ENCODE measurements at places on chromosomes 6 and 20. TPM values are rescaled to one million over a fixed set of nuclear protein-coding genes. Genes with fewer than 3 reads are reported as not detected.

GRCh38 chr6:164336455-164336854 lies 921.9 kb downstream of the QKI start:
- no peak for DNase-seq

DNA sequence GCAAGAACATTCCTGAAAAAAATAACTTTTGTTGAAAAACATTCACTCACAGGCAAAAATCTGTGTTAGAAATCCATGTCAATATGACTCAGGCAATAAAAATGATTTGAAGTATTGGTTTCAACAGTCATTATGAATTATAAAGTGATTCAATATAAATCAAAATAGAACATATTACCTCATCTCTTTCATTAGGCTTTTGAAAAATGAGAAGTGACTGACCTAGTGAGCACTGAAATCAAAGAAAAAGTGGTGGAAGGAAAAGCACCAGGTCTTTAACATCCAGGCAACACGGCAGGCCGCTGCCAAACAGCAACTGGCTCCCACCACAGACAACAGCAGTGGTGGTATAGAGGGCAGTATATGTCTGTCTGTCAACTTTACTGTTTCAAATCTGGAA lies 68.9 kb downstream of the MAN1A1 start:
- DNase-seq = no peak

DNA sequence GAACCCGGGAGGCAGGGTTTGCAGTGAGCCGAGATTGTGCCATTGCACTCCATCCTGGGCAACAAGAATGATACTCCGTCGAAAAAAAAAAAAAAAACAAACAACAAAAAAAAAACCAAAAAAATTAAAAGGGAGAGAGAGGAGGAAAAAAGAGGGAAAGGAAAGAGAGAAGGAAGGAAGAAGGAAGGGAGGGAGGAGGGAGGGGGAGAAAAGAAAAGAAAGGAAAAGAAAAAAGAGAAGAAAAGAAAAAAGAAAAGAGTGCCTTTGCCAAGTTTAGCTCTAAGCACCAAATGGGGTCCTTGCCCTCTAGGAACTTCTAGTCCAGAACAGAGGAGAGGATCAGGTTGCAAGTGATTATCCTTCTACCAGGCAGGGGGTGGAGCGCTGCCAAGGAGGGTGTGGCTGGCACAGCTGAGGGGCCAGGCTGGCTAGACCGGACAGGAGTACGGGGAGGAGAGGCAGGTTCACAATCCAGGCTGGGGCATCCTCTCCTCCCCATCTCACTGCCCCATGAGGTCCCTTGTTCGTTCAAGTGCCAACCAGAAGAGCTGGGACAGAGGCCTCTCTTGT lies 19.1 kb downstream of the GNAS start:
- DNase-seq = no peak

DNA sequence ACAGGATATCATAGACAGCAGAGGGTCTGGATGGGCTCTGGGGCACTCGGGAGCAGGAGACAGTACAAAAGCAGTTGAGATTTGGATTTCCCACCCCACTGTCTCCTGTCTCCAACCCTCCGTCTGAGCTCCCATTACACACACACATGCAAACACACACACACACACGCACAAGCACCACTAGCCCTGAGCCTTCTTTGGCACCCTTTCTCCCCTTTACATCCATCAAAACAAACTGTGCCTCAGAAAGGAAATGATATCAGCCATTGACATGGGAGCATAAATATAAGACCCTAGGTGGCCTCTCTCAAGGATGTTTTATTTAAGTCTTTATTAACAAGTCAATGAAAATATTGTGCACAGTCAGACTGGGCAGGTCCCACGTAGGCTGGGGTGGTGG lies 17.5 kb downstream of the TTBK1 start:
- no peak for DNase-seq

- DNase-seq = no peak
Observed at GRCh38 chr6:130647246-130647645, 180.0 kb upstream of the SMLR1 start.

GRCh38 chr20:2887715-2888114 lies 14.4 kb downstream of the PTPRA start:
- no peak for DNase-seq

GRCh38 chr6:157094038-157094437 lies 229.3 kb downstream of the TMEM242 start:
- DNase-seq = no peak

GRCh38 chr20:53786445-53787267 lies 193.0 kb upstream of the ZNF217 start:
- no peak for DNase-seq

DNA sequence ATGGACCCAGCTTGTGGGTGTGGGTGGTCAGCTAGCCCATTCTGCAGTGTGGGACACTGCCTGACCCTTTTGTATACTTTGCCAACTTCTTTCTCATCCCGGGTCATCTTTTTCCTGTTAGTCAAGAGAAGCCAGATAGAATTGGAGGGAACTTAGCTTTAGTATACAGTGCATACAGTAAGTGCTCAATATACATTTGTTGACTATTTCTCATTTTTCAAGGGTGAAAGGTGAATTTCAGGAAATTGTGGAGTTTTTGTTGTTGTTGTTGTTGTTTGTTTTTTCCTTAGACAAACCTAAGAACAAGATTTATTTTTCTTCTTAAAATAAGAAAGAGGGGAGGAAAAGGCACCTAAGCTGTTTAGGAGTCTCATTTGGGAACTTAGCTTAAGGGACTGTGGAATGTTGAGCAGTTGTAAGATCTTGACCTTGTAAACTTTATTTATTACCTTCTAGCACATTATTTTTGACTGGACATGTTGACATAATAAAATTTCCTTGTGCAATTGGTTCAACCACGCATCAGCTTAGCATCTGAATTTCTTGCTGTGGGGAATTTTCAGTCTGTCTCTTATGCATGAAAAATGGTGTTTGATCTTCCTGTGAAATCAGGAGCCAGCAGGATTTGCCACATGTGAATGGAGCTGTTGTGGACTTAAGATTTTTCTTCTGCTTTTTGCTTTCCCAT lies 113.6 kb downstream of the ARID1B start:
- no peak for DNase-seq

DNA sequence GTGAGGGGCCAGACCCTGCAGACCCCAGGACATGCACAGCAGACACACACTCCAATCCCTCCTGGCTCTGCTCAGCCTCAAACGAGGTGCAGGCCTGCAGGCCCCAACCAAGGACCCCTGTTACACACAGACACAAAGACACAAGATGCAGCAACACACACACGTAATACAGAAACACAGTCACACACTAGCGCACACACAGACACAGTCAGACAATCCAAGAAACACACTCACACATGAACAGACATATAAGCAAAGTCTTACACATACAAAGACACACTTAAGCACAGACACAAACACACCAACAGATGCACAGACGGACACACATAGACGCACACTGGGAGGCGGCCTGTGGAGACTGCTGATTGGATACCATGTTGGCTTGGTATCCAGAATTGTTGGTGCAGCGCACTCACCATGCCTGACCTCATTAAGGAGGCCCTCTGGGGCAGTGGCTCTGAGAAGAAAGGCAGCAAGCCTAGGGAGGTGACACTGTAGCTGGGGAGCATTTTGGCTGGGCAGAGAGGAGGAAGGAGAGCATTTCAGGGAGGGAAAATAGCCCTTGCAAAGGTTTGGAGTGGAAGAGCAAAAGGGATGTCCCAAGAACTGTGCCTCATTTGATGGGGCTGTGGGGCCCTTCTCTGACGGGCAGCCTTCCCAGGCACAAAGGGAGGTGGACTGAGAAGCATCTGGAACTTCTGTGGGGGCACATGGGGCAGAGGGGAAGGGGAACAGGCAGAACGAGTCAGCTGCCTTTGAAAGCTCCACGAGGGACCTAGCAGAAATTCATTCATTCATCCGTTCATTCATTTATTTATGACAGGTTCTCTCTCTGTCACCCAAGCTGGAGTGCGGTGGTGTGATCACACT lies 1.4 kb upstream of the HSPA12B start:
- no peak for DNase-seq

DNA sequence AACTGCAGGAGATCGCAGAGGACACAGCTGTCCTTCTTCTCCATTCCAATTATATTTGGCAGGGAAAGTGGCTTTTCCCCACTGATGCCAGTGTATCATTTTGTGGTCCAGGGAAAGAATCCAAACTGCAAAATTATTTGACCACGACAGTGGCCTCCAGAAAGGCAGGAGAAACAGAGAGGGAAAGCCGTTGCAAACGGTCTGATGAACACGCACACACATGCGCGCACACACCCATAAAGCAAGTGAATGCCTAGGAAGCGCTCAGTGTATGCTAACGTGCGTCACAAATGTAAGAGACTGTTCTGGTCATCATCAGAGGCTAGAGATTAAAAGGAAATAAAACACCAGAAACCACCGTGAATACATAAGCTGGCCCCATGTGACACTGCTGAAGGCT lies 54.0 kb downstream of the NPEPL1 start:
- no peak for DNase-seq

- DNase-seq = no peak
Observed at GRCh38 chr20:1930165-1930564, 35.0 kb downstream of the SIRPA start.

- peak; percentile 1 for DNase-seq
Observed at GRCh38 chr20:54680872-54681619, 205.7 kb downstream of the DOK5 start.

GRCh38 chr20:45374101-45374467 lies 4.0 kb downstream of the TP53TG5 start:
- DNase-seq = no peak

- no peak for DNase-seq
Observed at GRCh38 chr20:62961799-62962198, 9.3 kb downstream of the SLC17A9 start.

GRCh38 chr6:14873101-14873500 lies 372.8 kb upstream of the JARID2 start:
- no peak for DNase-seq

GRCh38 chr20:48921883-48922820 lies 641 bp downstream of the ARFGEF2 start:
- no peak for DNase-seq

- no peak for DNase-seq
Observed at GRCh38 chr20:36352843-36353553, 46.9 kb downstream of the DLGAP4 start.

- no peak for DNase-seq
Observed at GRCh38 chr20:62918147-62918546, 8.2 kb downstream of the DIDO1 start.

GRCh38 chr6:79196912-79197311 lies 37.6 kb downstream of the HMGN3 start:
- no peak for DNase-seq

DNA sequence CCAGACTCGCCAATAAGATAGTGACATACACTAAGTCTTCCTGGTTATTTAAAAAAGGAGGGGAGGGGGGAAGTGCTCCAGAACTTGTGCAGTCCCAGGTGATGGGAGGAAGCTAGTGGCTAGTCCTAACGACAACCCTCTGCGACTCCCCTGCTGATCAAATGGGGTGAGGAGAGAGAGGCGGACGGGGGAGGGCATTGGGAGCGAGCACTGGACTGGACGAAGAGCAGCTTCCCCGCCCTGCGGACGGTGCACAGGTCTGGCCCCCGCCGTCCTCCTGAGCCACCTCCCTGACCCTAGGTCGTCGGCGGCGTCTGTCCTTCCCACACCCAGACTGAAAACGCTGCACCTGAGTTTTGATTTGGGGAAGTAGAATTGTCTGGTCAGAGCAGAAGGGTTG lies 2.2 kb upstream of the OLIG3 start:
- DNase-seq = no peak

GRCh38 chr20:24766826-24767622 lies 182.0 kb upstream of the CST7 start:
- DNase-seq = no peak

- DNase-seq = no peak
Observed at GRCh38 chr6:132490024-132490423, 22.9 kb downstream of the STX7 start.

- no peak for DNase-seq
Observed at GRCh38 chr6:34696189-34696738, 303 bp downstream of the ILRUN start.

- DNase-seq = peak; percentile 36
Observed at GRCh38 chr6:150600301-150601017, 774 bp downstream of the PLEKHG1 start.

DNA sequence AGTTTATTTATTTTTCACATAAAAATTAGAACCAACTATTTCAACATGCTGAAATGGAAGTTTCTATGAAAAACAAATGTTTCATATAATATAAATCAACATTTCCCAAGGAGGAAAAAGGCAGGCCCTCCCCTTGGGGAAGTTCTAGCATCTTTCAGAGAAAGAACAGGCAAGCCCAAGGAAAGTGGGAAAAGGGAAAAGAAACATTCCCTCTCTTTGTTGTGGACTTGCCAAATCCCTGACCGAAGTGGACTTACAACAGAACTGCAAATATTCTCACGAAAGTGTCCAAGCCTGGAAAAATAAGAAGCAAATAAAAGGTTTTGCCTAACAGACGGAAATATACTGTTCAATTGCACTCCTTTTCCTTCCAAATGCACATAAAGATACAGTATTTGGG lies 214.4 kb downstream of the ATXN1 start:
- no peak for DNase-seq

DNA sequence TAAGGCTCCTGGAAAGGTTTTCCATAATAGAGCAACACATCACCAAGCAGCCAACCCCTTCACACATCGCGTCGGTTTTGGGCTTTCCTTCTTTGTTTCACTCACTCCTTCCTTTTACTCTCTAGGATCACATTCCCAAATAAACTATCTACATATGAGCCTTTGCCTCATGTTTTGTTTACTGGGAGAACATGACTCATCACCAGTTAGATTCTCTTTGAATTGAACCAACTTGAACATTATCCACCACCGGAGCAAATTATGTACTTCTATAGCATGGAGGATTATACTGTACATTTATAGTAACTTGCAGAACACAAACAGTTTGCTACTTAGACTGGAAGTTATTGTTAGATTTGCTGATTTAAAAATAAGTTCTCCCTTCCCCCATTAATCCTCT lies 41.0 kb downstream of the SAMD5 start:
- no peak for DNase-seq

The PSORS1C2 gene
- total RNA-seq = not detected

The PLA2G7 gene
- total RNA-seq = 0.23 TPM

The IMPG1 gene
- not detected for total RNA-seq

The TRIM40 gene
- not detected for total RNA-seq

The CRISP3 gene
- not detected for total RNA-seq

The DOK5 gene
- 1.9 TPM for total RNA-seq

The SLC18B1 gene
- total RNA-seq = 3.4 TPM

The IL17F gene
- total RNA-seq = not detected

The RCAN2 gene
- total RNA-seq = 1.4 TPM

The GGTLC1 gene
- not detected for total RNA-seq

The FKBP1C gene
- total RNA-seq = 0.58 TPM

The FBXO5 gene
- 46.1 TPM for total RNA-seq

The OPRM1 gene
- total RNA-seq = not detected

The OR12D3 gene
- not detected for total RNA-seq

The TMC2 gene
- not detected for total RNA-seq

The DEFB124 gene
- total RNA-seq = not detected

The NHSL1 gene
- 4.0 TPM for total RNA-seq
